Keratinocyte (primary cell): ENCODE measurements at places on chromosomes 4 and X.

- DNase-seq, result no peak
These were observed 14.2 kb downstream of the GRPR start for GRCh38 chrX:16137416-16138107.

DNA sequence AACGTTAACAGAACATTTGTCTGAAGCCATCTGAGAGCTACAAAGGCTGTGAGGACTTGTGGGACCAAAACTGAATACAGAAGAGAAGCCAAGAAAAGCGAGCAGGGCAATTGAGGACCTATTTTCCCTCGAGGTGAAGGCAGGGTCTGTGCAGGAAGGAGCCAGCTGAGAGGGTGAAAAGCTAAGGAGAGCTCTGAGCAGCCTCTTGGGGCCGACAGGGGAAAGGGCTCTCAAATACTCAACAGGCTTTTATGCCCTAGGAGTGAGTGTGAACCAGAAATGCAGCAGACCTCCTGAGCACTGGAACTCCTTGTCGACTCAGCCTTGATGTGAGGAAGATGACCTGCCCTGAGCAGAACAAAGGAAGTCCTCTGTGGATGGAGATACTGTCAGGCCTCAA is 54.2 kb downstream of the C4orf50 start:
- DNase-seq, result no peak

DNA sequence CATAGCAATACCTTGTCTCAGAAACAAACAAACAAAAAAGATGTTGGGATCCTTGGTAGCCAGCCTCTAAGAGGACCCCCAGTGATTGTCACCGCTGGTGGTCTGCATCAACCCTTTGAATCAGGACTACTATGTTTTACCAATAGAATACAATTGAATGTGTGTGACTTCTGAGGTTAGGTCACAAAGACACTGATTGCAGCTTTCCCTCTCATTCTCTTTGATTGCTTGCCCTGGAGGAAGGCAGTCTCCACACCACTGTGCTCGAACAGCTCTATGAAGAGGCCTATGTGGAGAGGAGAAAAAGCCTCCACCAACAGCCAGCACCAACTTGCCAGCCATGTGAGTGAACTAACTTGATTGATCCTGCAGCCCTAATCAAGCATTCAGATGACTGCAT is 2.8 kb upstream of the SMIM14 start:
- no peak for DNase-seq

DNA sequence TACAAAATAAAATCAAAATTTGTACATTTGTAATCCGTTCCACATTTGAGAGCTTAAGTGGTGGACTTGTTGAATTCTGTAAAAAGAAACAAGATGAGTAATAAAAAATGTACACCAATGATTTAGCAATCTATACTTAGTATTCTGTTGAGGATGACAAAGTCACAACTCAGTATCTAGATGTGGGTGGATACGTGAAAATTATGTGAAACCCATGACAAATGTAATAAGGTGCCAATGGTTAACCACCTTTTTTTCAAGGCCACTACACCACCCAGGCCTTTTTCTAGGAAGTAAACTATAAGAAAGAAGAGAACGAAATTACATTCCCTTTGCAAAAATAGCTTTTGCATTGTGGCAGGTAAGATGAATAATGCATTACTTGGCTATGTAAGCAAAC is 77.0 kb downstream of the ATP8A1 start:
- no peak for DNase-seq

DNA sequence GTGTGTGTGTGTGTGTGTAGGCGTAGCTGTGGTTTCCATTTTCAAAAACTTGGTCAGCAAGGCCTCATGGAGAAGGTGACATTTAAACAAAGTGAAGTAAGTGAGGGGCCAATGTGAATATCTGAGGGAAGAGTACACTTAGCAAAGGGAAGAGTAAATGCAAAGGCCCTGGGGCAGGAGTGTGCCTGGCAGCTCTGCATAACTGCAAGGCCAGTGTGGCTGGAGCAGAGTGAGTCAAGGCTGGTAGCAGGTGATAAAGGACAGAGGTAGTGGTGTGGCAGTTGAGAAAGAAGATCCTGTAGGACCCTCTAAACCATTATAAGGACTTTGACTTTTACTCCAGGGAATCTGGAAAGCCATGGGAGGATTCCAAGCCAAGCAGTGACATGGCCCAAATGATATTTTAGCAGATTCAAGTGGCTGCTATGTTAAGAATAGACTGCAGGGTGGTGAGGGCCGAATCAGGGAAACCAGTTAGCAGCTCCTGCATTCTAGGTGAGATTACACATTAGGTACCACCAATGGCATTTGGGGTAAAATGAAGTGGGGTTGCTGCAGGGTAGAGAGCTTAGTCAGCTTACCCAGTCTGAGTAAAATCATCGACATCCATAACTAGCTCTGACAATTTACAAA is 5.9 kb upstream of the TBC1D1 start:
- no peak for DNase-seq

DNA sequence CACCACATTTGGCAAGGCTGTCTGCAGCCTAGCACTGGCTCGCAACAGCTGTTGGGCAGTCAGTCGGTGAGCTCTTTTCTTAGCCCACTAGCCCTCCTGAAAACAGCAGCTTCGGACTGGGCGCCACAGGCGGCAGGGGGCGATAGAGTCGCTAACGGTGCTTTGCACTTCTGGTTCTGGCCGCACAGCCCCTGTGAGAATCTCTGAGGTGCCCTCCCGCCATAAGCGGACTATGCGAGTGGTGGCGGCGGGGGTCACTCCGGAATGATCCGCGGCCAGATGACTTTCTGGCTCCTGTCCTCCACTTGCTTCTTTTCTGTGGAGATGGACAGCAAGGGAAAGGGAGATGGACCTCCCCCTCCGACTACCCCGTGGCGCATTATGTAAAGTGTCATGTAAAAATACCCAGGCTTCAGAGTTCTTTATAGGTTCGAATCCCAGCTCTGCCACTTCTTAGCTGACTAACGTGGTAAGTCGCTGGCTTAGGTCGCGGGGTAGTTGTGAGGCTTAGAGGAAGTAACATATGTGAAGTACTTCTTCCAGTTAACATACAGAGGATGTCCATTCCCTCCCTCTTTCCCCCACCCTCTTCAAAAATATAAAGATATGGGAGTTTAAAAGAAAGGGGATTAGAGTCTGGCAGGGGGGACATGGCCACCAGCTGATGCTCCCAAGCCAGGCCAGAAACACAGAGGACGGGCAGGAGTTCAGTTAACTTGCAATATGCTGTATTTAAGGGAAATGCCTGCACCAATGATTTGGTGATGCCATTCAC is 11.0 kb downstream of the ARHGAP36 start:
- no peak for DNase-seq
